Right cardiac atrium (tissue), 5 donors: ENCODE measurements at places on chromosomes 7 and 10.
A peak's percentile ranks its signal among the peaks of the same experiment; 100 is the strongest.

- no peak for DNase-seq
Measured at GRCh38 chr7:123023126-123023525, 27.6 kb upstream of the TAS2R16 start.

- DNase-seq = no peak
Measured at GRCh38 chr7:69575651-69576050, 22.6 kb upstream of the AUTS2 start.

- DNase-seq = no peak
Measured at GRCh38 chr7:2559283-2559950, 638 bp downstream of the IQCE start.

GRCh38 chr7:66953044-66953427 is 32.0 kb downstream of the TMEM248 start:
- DNase-seq = no peak

GRCh38 chr7:100801833-100802568 is 25.3 kb downstream of the EPHB4 start:
- peak; percentile 74 for DNase-seq

DNA sequence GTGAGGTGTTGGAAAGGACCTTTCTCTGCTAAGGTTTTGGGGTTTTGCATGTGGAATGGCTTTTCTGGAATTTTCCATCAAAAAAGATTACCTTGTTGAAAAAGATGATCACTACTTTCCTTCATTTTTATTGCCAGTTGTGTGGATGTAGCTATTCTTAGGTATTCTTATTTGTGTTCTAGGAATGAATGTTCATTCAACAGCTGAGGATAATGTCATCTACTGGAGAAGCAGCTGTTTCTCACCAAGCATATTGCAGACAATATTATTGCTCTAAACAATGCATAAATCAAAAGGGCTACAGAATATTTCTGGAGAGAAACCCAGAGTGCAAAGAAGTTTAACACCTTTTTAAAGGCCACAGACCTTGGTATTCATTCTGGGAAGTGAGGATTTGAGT is 145.6 kb upstream of the CALCR start:
- DNase-seq = no peak

DNA sequence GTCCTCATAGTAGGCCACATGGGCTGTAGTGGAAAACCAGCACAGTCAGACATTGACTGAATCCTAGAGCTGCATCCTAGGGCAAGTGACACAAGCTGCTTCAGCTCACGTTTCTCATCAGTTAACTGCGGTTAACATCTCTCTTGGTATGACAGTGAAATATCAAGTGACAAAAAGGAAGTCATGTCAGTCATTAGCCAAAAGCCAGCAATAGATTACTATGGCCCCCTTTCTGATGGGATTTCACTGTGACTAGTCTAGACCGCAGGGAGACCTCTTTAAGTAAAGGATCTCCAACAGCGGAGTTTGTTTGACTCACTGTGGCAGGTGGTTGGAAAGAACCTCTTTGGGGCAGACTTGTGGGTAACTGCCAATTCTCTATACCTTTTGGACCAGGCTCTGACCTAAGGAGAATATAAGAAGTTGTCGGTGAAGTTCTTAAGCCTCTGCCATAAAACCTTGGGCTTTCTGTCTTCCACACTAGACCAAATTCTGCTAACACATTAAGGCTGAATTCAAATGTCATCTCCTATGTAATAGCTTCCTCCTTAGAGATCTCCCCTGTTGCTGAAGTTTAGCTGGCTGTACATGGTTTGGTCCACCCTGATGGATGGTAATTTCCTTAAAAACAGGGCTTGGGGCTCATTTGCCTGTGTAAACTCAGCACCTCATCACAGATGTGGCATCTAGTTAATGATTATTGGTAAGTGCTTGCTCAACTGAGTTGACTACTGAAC is 115.3 kb downstream of the SGMS1 start:
- no peak for DNase-seq

GRCh38 chr10:34740321-34740720 is 74.8 kb downstream of the PARD3 start:
- no peak for DNase-seq

GRCh38 chr10:97683556-97684367 is 3.3 kb downstream of the AVPI1 start:
- no peak for DNase-seq

- no peak for DNase-seq
Measured at GRCh38 chr10:130795819-130796218, 515.7 kb downstream of the TCERG1L start.

DNA sequence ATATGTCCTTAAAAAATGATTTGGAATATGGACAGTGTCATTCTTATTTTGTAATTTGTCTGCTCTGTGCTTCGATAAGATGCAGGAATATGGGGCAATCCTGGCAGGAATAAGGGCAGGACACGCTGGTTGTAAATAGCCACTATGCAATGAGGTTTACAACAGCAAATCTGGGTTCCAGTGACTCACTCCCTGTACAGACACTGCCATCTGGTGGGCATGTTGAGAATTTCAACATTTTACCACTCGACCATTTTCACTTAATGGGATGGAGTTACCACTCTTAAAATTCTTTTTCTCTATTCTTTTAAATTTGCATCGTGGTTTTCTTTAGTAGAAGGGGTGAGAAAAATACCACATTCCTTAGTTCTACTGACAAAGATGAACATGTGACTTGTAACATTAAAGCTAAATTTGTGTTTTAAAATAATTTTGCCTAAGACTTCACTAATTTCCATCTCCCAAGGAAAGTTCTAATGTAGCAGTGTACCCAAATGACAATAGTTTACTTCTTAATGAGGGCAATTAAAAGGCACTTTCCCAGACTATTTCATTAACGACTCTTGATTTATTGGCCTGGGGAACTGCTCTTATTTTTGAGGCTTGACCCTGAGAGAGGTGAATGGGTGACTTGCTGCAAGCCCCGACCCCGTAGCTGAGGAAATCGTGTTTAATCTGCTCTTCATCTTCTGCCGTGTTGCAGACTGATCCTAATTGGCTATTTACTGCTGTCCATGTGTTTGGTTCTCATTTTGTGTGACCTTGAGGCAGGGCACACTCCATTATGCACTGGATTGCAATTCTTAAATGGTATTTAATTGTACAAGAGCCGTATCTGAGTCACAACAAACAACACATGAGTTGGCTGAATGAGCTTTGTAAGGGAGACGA is 173.6 kb upstream of the IMMP2L start:
- no peak for DNase-seq

- DNase-seq = no peak
Measured at GRCh38 chr7:148385009-148385682, 205.4 kb upstream of the C7orf33 start.

- DNase-seq = peak; percentile 63
Measured at GRCh38 chr10:124639206-124639605, 105.0 kb downstream of the FAM53B start.

GRCh38 chr10:50629495-50630122 is 5.9 kb upstream of the SGMS1 start:
- no peak for DNase-seq

DNA sequence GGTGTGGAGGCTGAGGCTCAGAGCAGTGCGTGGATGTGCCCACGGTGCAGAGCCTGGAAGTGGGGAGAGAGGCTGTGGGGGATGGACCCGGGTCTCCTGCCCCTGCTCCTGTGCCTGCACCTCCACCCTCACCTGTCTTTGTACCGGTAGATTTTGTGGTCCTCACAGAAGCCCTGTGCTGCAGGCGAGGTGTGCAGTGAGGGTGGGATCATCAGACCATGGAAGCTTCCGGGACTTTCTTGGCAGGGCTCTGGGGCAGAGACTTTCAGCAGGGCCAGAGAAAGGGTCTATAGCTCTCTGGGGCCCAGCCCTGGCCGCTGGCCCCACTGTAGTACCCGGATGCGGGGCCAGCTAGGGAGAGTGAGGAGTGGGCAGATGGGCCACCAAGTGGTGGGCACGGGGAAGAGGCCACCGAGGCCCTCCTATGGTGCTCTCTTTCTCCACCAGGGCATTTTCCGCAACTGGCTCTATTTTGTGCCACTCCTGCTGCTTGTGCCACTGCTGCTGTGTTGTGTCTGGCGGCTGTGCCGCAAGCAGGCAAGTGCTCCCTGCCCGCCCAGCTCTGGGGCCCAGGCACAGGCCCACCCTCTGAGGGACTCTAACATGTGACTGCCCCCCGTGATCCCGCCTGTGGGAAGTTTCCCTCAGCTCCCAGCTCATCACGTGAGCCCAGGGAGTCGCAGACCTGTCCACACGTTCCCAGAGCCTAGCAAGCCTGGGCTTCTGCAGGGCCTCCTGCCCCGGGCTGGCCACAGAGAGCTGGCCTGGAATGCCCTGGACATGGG is 22.1 kb downstream of the ANTXRL start:
- peak; percentile 69 for DNase-seq

- no peak for DNase-seq
Measured at GRCh38 chr10:88865281-88865876, 13.7 kb upstream of the ANKRD22 start.

DNA sequence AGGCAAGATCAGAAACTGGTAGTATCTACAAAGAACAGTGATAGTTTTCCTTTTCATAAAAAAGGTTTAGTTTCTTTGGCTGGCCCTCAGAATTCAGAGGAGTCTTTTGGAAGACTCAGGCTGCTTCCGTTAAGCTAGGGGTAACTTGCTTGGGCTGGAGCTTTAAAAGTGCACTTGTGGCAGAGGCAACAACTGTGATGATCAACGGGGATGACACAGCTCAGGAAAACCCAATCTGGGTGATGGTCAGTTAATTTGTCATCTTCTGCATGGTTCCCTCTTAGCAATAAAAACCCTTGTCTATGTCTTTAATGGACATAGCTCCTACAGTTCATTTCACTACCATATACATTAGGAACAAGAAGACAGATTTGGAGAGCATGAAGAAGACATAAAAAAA is 46.7 kb downstream of the SGMS1 start:
- no peak for DNase-seq

DNA sequence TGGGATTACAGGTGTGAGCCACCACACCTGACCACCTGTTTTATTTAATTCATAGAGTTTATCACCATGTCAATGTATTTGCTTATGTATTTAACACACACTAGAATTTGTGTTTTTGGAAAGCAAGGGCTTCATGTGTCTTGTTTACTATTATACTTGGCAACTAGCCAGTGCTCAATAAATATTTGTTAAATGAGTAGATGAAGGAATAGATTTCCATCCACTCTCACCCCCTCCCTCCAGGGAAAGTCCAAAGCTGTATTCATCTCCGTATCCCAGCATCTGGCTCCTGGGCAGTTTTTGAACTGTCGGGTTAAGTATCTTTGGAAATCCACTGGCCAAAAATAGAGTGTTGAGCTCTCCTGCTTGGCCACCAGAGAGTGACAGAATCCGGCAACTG is 4.6 kb upstream of the RADIL start:
- no peak for DNase-seq

DNA sequence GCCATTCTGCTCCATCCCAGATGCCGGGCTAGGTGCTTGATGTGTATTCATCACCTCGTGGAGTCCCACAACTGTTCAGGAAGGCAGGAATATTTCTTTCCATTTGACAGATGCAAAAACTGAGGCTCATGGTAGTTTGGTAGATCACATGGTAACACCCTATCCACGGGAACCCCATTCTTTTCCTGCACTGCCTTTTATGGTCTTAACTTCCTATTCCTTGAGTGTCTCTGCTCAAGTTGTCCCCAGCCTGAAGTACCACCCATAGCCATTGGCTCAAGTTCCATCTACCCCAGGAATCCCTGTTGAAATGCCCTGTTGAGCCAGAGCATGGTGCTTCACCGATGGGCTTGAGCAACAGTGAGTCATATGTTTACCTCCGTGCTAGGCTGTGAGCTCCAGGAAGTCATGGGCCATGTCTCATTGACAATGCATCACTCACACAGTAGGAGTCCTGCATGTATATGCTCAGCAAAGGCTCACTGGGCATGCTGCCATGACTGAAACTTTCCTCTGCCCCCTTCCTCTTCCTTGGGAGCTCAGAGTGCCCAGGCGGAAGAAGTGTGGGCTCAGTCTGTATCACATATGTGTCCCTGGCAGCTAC is 71.7 kb upstream of the ADAM12 start:
- no peak for DNase-seq

- DNase-seq = no peak
Measured at GRCh38 chr10:30823651-30824050, 194.1 kb upstream of the LYZL2 start.

DNA sequence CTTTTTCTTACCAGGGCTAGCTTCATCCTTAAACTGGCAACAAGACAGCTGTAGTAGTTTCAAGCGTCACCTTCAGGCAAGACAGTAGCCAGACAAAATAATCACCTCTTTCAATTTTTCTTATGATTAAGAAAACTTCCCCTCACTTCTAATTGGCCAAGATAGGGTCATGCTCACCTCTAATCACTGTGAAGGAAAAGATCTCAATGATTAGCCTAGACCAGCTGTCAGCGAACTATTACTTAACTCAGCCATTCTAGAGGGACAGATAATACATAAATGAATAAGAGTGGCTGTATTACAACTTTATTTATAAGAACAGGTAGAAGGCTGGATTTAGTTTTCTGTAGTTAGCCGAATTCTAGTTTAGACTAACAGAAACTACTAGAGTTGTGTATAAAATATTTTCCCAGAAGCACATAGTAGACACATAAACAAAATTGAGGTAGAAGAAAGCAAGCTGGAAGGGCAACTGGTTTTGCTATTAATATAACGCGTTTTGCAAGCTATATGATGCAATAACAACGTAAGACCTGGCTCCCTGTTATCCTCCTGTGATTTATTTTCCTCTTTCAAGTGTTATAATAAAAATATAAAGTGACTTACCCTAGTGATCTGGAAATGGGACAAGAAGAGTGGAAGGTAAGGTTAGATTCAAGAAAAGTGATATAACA is 64.3 kb downstream of the ELAPOR2 start:
- no peak for DNase-seq

- no peak for DNase-seq
Measured at GRCh38 chr7:35725280-35725680, 30.3 kb upstream of the HERPUD2 start.

- no peak for DNase-seq
Measured at GRCh38 chr10:25531457-25532061, 356.8 kb downstream of the GPR158 start.

- DNase-seq = no peak
Measured at GRCh38 chr10:77974396-77975074, 48.0 kb upstream of the DLG5 start.

DNA sequence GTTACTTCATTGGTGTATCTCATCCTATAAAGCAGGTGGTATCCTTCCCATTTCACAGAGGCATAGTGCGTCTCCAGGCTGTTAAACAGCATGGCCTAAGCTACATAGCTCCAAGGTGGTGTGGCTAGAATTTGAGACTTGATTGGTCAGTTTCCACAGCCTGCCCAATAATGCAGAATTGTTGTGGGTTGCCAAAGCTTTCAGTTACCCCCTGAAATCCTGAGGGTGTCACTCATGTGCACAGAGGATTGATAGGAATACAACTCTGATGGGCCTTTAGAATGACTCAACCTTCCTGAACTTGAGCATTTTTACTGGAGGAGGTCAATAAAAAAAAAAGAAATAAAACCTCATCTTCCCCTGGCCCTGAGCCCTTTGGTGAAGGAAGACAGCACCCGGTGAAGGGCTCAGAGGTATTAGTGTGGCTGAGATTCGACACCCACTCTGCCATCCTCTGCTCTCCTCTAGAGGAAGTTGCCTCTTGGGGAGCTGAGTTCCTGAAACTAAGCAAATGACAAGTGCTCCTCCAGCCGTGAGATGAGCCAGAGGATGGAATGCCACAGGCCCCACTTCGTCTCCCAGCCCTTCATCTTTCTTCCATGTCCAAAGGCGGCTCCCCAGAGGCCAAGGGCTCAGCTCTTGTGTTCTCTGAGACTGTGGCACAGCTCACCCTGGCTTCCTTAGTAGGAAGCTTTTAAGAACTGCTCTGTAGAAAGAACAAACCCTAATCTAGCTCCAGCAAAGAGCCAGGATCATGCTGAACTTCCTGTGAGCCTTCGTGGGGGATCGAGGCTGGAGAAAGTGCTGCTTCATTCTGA is 1.0 kb downstream of the ACSL5 start:
- no peak for DNase-seq

GRCh38 chr7:67916571-67917436 is 920.2 kb downstream of the TYW1 start:
- DNase-seq = no peak
